ENCODE measurements at places on chromosomes 13 and 19. TPM values are rescaled to one million over a fixed set of nuclear protein-coding genes. Genes with fewer than 3 reads are reported as not detected.

Gene MEIOSIN
- not detected for total RNA-seq

GRCh38 chr13:39405596-39406205 lies 197.3 kb downstream of the LHFPL6 start:
- peaks cover 18% of the 10 kb centered on the region for H3K4me1 ChIP-seq
- no peaks in the 10 kb centered on the region for H3K27me3 ChIP-seq
- no peaks in the 10 kb centered on the region for H3K36me3 ChIP-seq
- DNase-seq = no peak

GRCh38 chr13:69324090-69324886 lies 783.3 kb upstream of the ATXN8OS start:
- H3K4me3 ChIP-seq = no peak overlapping the region
- H3K27ac ChIP-seq = no peak overlapping the region
- DNase-seq = no peak
- H3K36me3 ChIP-seq = no peaks in the 10 kb centered on the region

DNA sequence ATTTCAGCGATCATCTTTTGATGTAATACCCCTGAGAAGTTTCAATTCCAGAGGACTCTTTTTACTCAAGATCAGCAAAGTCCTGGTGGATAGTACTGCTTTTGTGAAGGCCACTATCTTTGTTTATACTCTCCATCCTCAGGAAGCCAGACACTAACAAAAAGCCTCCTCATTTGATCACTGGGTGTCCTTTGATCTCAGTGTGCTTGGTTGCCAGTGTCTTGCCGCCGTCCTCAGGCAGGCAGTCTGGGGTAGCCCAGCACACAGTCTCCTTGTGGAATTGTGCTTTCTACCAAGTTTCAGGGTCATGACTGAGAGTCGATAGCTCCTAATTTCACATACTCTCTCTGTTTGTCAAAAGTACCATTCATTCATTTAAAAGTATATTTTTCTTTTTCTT lies 762.2 kb downstream of the EFNB2 start:
- no peak overlapping the region for H3K4me3 ChIP-seq
- H3K36me3 ChIP-seq = no peaks in the 10 kb centered on the region
- H3K27ac ChIP-seq = no peak overlapping the region
- peaks cover 12% of the 10 kb centered on the region for H3K4me1 ChIP-seq

- DNase-seq = no peak
- peaks cover 28% of the 10 kb centered on the region for H3K4me1 ChIP-seq
- no peaks in the 10 kb centered on the region for H3K27me3 ChIP-seq
- H3K27ac ChIP-seq = no peak overlapping the region
- peaks cover 51% of the 10 kb centered on the region for H3K36me3 ChIP-seq
Observed at GRCh38 chr19:3622224-3622623, 4.4 kb downstream of the CACTIN start.

- no peak overlapping the region for H3K27ac ChIP-seq
- peaks cover 58% of the 10 kb centered on the region for H3K36me3 ChIP-seq
- no peak for DNase-seq
- H3K4me3 ChIP-seq = no peak overlapping the region
Observed at GRCh38 chr13:113495494-113496210, 5.1 kb upstream of the DCUN1D2 start.

GRCh38 chr13:38417727-38418126 lies 68.1 kb downstream of the UFM1 start:
- H3K4me3 ChIP-seq = no peak overlapping the region
- no peak for DNase-seq
- no peaks in the 10 kb centered on the region for H3K4me1 ChIP-seq

- H3K4me3 ChIP-seq = no peak overlapping the region
- no peaks in the 10 kb centered on the region for H3K4me1 ChIP-seq
- H3K27ac ChIP-seq = no peak overlapping the region
- H3K27me3 ChIP-seq = no peaks in the 10 kb centered on the region
- no peak for DNase-seq
- H3K36me3 ChIP-seq = peaks cover 61% of the 10 kb centered on the region
Observed at GRCh38 chr19:19179548-19180441, 9.7 kb upstream of the MEF2B start.

GRCh38 chr13:51396352-51396751 lies 56.5 kb downstream of the INTS6 start:
- peaks cover 15% of the 10 kb centered on the region for H3K4me1 ChIP-seq
- no peak overlapping the region for H3K4me3 ChIP-seq
- no peaks in the 10 kb centered on the region for H3K36me3 ChIP-seq
- DNase-seq = no peak
- no peaks in the 10 kb centered on the region for H3K27me3 ChIP-seq

- H3K36me3 ChIP-seq = no peaks in the 10 kb centered on the region
- no peak overlapping the region for H3K4me3 ChIP-seq
- no peak overlapping the region for H3K27ac ChIP-seq
- no peaks in the 10 kb centered on the region for H3K27me3 ChIP-seq
- DNase-seq = no peak
- H3K4me1 ChIP-seq = no peaks in the 10 kb centered on the region
Observed at GRCh38 chr13:30985637-30986205, 53.3 kb downstream of the TEX26 start.

Gene SYCN
- total RNA-seq = not detected

GRCh38 chr19:9580728-9581127 lies 3.6 kb downstream of the ZNF121 start:
- DNase-seq = no peak
- peaks cover 5% of the 10 kb centered on the region for H3K36me3 ChIP-seq
- no peak overlapping the region for H3K27ac ChIP-seq
- H3K4me1 ChIP-seq = peaks cover 15% of the 10 kb centered on the region
- H3K4me3 ChIP-seq = no peak overlapping the region
- no peaks in the 10 kb centered on the region for H3K27me3 ChIP-seq

DNA sequence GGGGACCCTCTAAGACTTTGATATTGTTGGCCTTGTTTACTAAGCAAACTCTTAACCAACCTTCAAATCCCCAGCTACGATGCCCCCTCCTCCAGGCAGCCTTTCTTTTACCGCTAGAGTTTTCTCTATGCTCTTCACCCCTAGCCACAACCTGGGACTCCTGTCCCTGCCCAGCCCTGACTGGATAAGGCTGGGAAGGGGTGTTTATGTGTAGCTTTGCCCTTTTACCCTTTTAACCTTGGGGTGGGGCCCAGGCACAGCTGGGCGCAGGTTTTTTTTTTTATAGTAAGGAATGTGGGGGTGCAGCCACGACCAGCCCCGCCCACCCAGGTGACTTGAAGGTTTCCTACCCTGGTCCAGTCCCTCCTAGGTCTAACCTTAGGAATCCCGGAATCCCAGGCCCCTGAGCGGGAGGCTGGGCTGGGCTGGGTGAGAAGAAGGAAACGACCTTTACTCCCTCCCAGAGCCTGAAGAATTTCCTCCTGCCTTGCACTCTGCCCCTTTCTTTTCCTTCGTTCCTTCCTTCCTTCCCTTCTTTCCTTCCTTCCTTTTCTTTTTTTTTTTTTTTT lies 12.2 kb downstream of the TJP3 start:
- H3K4me3 ChIP-seq = no peak overlapping the region
- H3K27ac ChIP-seq = no peak overlapping the region
- H3K27me3 ChIP-seq = peaks cover 45% of the 10 kb centered on the region
- no peaks in the 10 kb centered on the region for H3K36me3 ChIP-seq
- DNase-seq = no peak

Gene C1QTNF9
- total RNA-seq = not detected

DNA sequence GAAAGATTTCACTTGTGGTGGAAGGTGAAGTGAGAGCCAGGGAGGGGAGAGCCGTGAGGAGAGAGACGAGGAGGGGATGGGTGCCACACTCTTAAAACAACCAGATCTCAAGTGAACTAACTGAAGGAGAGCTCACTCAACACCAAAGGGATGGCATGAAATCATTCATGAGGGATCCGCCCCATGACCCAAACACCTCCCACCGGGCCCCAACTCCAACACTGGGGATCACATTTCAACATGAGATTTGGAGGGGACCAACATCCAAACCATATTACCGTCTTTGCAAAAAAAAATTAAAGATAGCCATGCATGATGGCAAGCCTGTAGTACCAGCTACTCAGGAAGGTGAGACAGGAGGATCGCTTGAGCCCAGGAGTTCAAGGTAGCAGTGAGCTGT lies 34.9 kb upstream of the POP4 start:
- H3K27me3 ChIP-seq = peaks cover 15% of the 10 kb centered on the region
- H3K4me3 ChIP-seq = no peak overlapping the region
- no peaks in the 10 kb centered on the region for H3K4me1 ChIP-seq
- no peak overlapping the region for H3K27ac ChIP-seq
- DNase-seq = no peak

- peaks cover 48% of the 10 kb centered on the region for H3K27me3 ChIP-seq
- H3K36me3 ChIP-seq = no peaks in the 10 kb centered on the region
- DNase-seq = no peak
- H3K4me1 ChIP-seq = peaks cover 29% of the 10 kb centered on the region
- H3K27ac ChIP-seq = peak overlapping the region; percentile 70
Observed at GRCh38 chr13:57634839-57635165, 3.3 kb downstream of the PCDH17 start.

- peak; percentile 72 for DNase-seq
- peak overlapping the region; percentile 89 for H3K27ac ChIP-seq
- H3K27me3 ChIP-seq = no peaks in the 10 kb centered on the region
- peaks cover 33% of the 10 kb centered on the region for H3K36me3 ChIP-seq
- peak overlapping the region; percentile 46 for H3K4me3 ChIP-seq
Observed at GRCh38 chr19:6271721-6272410, 7.9 kb downstream of the MLLT1 start.

- H3K4me1 ChIP-seq = no peaks in the 10 kb centered on the region
- no peak for DNase-seq
- H3K27me3 ChIP-seq = no peaks in the 10 kb centered on the region
- no peak overlapping the region for H3K4me3 ChIP-seq
- no peak overlapping the region for H3K27ac ChIP-seq
Observed at GRCh38 chr13:77740097-77740735, 42.7 kb downstream of the SLAIN1 start.

DNA sequence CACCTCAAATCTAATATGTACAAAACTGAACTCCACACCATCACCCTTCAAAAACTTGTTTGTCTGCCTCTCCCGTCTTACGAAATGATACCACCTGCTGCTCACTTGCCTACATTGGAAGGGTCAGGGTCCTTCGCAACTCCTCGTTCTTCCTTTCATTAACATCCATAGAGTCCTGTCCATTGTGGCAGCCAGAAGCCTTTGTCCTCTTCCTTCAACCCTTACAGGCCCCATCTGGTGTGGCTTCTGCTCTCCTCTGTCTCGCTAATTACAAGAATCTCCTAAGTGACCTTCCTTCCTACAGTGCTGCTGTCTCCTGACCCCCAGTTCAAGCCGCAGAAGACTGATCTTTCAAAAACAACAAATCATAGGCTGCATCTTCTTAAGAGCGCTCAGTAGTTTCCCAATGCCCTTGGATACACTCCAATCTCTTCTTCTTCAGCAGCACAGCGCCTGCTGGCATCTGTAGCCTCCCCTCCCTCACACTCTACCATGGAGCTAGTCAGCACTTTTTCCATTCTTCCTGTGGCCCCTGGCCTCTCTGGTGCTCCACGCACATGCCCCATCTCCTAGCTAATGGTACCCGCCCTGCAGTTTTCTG lies 382.7 kb downstream of the LIG4 start:
- H3K4me1 ChIP-seq = no peaks in the 10 kb centered on the region
- no peak overlapping the region for H3K27ac ChIP-seq

DNA sequence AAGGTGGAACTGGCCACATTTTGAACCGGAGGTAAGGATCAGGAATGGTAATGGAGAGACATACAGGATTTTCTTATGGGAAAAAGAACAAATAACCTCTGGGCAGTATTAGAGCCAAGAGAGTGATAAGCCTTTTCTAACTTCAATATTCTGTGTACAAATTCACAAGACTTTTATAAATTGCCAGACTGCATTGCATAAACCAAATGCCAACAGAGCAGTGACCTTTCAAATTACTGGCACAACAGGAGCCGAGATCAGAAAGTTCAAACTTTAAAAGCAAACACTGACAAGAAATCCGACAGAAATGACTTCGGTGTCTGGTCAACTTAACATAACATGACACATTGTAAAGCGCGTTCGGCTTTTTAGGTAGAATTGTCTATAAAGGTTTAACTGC lies 737.1 kb downstream of the GPC5 start:
- DNase-seq = no peak
- no peak overlapping the region for H3K4me3 ChIP-seq
- no peaks in the 10 kb centered on the region for H3K36me3 ChIP-seq
- no peaks in the 10 kb centered on the region for H3K27me3 ChIP-seq

Gene PRR19
- 0.71 TPM for total RNA-seq

DNA sequence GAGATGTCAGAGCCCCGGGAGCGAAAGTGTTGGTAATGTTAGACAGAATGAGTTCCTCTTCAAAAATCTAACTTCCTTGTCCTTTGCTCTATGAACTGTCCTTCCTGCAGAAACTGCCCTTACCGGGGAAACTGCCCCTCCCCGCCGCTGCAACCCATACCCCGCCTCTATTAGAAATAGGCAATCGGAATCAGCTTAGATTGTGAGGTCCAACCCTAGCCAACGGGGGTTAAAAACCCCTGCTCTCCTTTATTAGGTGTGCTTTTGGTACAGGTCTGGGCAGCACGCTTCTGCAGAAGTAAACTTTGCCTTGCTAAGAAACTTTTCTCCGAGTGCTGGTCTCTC lies 11.5 kb upstream of the CAPNS1 start:
- peaks cover 28% of the 10 kb centered on the region for H3K36me3 ChIP-seq
- H3K27me3 ChIP-seq = no peaks in the 10 kb centered on the region
- peak overlapping the region; percentile 94 for H3K27ac ChIP-seq

DNA sequence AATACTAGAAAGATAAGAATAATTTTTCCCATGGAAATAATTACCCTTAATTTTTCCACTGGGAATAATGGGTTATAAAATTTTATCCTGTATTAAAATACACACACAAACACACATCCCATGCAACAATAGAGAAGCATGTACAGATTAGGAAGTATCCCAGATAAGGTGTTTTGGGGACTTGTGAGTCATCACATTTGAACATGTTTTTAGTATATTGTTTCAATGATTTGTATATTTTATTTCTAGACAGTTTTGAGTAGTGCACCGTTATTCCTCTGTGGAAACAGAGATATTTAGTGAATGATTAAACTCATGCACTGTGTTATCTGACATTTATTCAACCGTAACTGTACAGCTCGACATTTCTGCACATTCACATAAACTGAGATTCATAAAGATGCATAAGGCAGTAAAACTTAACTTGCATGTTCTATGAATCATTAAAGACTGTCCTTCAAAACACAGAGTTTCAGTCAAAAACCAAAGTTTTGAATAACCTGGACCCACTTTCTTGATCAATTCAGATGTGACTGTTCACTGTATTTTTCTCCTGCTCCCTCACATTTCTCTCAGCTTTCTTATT lies 30.1 kb downstream of the KLF12 start:
- no peak overlapping the region for H3K27ac ChIP-seq
- no peaks in the 10 kb centered on the region for H3K27me3 ChIP-seq
- no peaks in the 10 kb centered on the region for H3K36me3 ChIP-seq
- no peak overlapping the region for H3K4me3 ChIP-seq
- DNase-seq = no peak
- no peaks in the 10 kb centered on the region for H3K4me1 ChIP-seq

- no peaks in the 10 kb centered on the region for H3K36me3 ChIP-seq
- no peak overlapping the region for H3K4me3 ChIP-seq
- no peaks in the 10 kb centered on the region for H3K4me1 ChIP-seq
- no peak for DNase-seq
- no peak overlapping the region for H3K27ac ChIP-seq
- no peaks in the 10 kb centered on the region for H3K27me3 ChIP-seq
Observed at GRCh38 chr19:4774136-4774535, 17.4 kb upstream of the FEM1A start.

Gene IGLON5
- not detected for total RNA-seq

Gene ERICH6B
- not detected for total RNA-seq

GRCh38 chr19:10421240-10422045 lies 1.1 kb downstream of the PDE4A start:
- H3K27me3 ChIP-seq = peaks cover 79% of the 10 kb centered on the region
- H3K36me3 ChIP-seq = no peaks in the 10 kb centered on the region
- no peak for DNase-seq
- H3K4me1 ChIP-seq = peaks cover 54% of the 10 kb centered on the region
- no peak overlapping the region for H3K27ac ChIP-seq
- H3K4me3 ChIP-seq = no peak overlapping the region

Gene NLRP5
- not detected for total RNA-seq
